ENCODE measurements at places on chromosomes 7 and 10.
A peak's percentile ranks its signal among the peaks of the same experiment; 100 is the strongest.

- no peak for DNase-seq
Observed at GRCh38 chr7:114419441-114420272, 5.0 kb downstream of the FOXP2 start.

GRCh38 chr7:158672975-158673374 lies 31.6 kb downstream of the NCAPG2 start:
- no peak for DNase-seq

- no peak for DNase-seq
Observed at GRCh38 chr7:100884736-100885439, 4.6 kb downstream of the UFSP1 start.

DNA sequence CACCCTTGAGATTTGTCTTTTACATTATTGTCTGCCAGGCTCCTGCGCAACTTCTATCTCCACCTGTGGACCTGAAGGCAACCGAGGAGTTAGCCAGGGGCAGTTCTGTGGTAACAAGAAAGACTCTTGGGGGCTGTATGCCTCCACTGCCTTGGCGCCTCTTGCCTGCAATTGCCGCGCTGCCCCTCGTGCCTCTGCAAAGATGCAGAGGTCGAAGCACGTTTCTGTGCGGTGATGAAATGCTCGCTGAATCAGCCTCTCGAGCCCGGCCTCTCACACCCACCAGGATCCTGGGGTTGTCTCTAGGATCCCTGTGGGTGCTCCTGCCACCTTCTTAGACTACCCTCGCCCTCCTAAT lies 486 bp upstream of the LHFPL3 start:
- no peak for DNase-seq

- DNase-seq: no peak
Observed at GRCh38 chr10:116429288-116429977, 1.8 kb downstream of the PNLIPRP3 start.

- DNase-seq: no peak
Observed at GRCh38 chr10:17227367-17228090, 512 bp upstream of the VIM start.

GRCh38 chr10:96305019-96305418 lies 785 bp downstream of the DNTT start:
- DNase-seq: no peak

DNA sequence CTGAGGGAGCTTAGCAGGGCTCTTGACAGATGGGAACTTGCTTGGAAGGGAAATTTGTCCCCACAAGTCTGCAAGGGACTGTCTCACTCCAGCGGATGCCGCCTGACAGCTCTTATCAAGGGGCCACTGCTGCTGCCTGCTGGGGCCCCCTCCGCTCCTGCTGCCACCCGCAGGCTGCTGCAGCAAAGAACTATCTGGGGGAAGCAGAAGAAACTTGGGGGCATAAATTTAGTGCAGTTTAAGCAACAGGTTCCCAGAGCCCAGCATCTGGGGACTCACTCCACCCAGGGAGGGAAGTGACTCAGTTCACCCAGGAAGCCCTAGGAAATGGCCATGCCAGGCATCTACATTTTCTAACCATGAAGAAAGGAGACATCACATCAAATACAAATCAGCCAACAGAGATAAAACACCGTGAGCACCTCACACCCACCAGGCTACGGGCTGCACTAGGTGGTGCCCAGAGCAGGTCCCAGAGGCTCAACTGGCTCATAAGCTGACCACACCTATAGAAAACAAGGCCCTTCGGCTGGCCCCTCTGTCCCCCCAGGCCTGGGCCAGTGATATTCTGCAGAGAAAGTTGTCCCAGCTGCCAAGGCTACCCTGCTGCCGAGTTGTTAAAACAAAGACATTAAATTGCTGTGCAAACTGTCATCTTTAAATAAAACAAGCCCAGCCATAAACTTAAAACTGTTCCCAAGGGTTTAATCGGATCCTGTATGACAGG lies 3.7 kb downstream of the RGS10 start:
- no peak for DNase-seq

DNA sequence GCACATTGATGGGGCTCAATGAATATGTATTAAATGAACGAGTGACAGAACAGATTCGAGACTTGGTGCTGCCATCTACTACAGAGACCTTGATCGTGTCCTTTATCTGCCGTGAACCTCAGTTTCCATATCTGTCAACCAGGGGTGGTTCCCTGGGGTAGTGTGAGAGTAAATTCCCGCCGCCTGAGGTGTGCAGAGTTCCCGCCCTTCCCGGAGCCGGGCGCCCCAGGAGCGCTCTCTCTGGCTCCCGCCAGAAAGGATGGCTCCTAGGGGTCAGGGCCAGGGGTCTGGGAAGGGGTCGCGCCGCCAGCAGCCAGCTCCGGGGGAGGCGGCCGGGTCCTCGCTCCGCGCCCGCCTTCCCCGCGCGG lies 333 bp upstream of the PLCE1 start:
- no peak for DNase-seq

- DNase-seq: no peak
Observed at GRCh38 chr10:18367840-18368239, 227.6 kb downstream of the CACNB2 start.

DNA sequence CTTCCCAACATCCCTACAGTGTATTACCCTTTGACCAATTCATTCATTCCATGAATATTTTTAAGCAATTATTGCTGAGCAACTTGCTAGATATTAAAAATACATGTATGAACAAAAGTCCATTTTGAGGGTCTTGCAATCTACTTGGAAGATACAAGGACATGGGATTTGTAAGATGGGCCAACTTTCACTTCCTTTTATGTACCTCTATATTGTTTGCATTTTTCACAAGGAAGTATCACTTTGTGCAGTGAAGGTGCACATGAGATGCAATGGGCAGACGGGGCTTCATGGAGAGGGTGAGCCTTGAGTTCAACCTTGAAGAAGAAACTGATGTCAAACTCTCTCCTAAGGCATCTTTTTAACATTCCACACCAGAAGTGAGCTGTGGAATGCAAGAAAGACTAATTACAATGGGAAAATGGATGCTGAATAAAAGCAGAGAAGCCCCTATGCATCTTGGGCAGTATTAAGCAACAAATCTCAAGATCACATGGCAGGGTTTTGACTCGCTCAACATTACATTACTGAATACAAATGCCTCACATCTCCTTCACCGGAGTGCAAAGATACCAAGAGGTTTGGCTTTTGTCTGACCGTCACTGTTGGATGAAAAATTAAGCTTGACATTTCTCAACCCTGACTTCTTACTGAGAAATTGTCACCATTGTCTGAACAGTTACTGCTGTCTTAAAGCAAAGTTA lies 341.5 kb downstream of the ELMO1 start:
- no peak for DNase-seq

DNA sequence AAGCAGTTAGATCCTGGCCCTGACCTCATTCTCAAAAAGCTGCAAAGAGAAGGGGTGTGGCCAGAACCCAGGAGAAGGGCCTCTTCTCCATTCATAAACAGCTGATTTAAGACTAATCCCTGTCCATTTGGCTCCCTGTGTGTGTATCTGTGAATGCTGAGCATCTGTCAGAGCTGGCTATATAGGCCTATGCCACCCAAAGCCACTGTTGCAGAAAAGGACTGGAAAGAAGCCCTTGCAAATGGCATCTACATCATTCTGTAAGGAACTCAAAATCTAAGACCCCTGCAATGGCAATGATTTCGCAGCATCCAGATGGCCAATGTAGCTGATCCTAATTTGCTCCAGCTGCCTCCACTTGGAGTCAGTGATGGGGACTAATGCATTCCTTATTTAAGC lies 384.5 kb downstream of the KCNMA1 start:
- no peak for DNase-seq

GRCh38 chr7:25753837-25754236 lies 398.2 kb upstream of the NFE2L3 start:
- no peak for DNase-seq

DNA sequence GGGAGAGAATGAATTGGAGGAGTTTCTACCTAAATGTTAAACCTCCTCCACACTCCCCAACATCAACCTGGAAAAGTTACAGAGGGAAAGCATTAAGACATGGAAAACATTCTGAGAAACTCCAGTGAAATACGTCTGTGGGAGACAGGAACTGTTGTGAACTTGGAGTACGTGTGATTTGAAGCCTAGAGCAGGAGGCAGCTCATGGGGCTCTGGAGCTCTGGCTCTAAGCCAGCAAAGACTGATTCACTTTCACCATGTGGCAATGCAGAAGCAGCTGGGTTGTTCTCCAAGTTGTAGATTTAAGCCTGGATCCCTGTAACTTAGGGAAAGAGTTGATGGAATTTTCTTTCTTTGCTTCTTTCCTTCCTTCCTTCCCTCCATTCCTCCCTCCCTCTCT lies 503.2 kb downstream of the NRG3 start:
- peak; percentile 68 for DNase-seq

- no peak for DNase-seq
Observed at GRCh38 chr10:29874606-29875269, 184.6 kb downstream of the JCAD start.

- no peak for DNase-seq
Observed at GRCh38 chr10:95837356-95837776, 70.4 kb upstream of the CC2D2B start.

GRCh38 chr10:6411436-6411835 lies 168.6 kb downstream of the PRKCQ start:
- DNase-seq: no peak

DNA sequence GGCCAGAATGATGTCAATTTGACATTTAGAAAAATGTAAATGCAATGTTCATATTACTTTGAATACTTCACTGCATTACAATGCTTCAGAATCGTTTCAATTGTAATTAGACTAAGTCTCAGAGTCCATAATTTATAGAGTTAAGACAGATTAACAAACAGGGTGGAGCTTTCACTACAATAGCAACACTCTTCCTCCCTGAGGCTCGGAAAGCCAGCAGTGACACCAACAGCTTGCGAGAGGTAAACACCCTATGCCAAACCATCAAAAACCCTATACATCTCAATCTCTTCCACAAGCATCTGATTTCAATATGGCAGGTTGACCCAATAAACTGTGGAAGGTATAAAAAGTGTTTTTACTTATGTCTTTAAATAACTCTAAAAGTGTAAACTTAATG lies 72.2 kb downstream of the DOCK4 start:
- DNase-seq: no peak

- no peak for DNase-seq
Observed at GRCh38 chr10:71302874-71303568, 16.0 kb upstream of the SLC29A3 start.

DNA sequence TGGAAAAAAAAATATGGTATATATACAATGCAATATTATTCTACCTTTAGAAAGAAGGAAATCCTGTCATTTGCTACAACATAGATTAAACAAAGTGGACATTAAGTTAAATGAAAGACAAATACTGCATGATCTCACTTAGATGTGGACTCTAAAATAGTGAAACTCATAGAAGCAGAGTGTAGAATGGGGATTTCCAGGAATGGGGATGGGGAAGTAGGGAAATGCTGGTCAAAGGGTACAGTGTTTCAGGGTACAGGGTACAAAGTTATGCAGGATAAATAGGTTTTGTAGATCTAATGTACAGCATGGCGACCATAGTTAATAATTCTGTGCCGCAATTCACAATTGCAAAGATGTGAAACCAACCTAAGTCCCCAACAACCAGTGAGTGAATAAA lies 385.5 kb downstream of the SFMBT2 start:
- no peak for DNase-seq

GRCh38 chr10:42960491-42960990 lies 116.3 kb upstream of the RET start:
- DNase-seq: no peak

DNA sequence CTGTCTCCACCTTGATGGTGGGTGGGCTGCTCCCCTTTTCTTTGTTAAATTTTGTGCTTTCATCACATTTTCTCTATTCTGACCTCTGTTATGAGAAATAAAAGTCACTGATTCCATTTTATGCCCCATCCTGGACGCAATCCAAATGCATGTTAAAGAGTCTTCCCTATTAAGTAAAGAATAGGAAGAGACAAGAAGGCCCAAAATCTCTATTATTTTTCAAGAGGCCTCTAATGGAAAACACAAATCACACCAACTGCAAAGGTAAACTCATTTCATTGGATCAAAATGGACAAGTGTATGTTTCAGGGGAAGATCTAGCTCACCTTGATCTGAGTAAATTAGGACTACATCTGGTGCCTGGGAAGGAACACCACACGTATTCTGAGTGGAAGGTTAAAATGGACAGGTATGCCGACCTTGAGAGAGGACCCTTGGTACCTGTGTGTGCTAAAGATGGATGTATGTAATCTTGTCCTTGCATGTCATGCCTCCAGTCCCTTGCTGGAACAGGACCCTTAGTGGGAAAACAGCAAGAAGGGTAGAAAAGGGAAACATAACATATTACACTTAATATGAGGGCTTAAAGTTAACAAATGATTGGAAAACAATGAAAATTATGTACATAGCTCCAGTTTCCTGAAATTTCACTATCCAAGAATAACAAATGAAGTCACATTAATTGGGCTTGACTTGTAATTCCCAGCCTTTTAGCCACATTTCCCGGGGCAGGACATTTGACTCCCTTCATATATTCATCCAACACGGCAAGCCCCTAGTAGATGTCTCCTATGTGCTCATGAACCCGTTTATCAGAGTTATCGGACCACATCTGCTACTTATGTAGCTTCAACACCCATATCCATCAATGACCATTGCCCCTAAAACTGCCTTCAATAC lies 7.6 kb downstream of the IFIT2 start:
- DNase-seq: no peak

DNA sequence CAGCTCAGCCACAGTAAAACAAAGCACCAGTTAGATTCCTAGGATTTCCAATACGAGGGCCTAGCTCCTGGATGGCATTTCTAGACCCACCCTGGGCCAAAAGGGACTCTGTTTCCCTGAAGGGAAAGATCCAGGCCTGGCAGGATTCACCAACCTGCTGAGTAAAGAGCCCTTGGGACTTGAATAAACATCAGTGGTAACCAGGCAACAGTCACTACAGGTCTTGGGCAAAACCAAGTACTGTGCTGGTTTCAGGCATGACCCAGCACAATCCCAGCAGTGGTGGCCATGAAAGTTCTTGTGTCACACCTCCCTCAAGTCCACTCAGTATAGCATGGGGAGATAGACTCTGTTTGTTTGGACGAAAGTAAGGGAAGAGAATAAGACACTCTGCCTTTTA lies 31.0 kb upstream of the STARD3NL start:
- DNase-seq: no peak

DNA sequence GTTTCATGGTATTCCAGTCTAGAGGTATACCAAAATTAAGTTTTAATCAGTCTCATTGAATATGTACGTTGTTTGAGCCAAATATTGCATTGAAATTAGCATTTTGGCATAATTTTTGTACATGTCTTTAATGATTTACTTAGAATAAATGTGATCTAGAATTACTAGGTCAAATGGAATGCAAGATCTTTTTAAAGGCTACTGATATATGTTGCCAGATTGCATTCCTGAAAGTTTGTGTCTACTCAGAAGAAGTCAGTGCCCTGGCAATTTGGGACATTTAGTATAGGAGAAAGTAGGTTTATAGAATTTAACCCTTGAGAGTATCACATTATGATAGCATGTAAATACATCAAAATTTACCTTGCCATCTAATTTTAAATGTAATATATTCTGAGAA lies 32.4 kb downstream of the KMT2E start:
- DNase-seq: no peak

GRCh38 chr7:117124591-117125220 lies 171.4 kb downstream of the ST7 start:
- peak; percentile 75 for DNase-seq

Data from foreskin melanocyte (primary cell).